ENCODE measurements at places on chromosomes 1 and 21. TPM values are rescaled to one million over a fixed set of nuclear protein-coding genes. Genes with fewer than 3 reads are reported as not detected.

Gene TMEM39B
- total RNA-seq: 5.0 TPM

Gene ILDR2
- total RNA-seq: 8.6 TPM

Gene SSR2
- total RNA-seq: 244 TPM

Gene MPZ
- 3.1 TPM for total RNA-seq

Gene KRTAP27-1
- total RNA-seq: not detected

Gene UBE2J2
- 34.2 TPM for total RNA-seq

Gene KIF26B
- 1.1 TPM for total RNA-seq

Gene LIN28A
- not detected for total RNA-seq

Gene IGSF5
- not detected for total RNA-seq

Gene SNRPE
- total RNA-seq: 26.9 TPM

Gene PROX1
- 6.4 TPM for total RNA-seq

Gene RGS18
- 1.8 TPM for total RNA-seq

Gene RPTN
- total RNA-seq: not detected

Gene ACOT11
- total RNA-seq: 8.9 TPM

Gene PRAMEF2
- not detected for total RNA-seq

All from sigmoid colon (tissue), 7 donors.